ENCODE measurements at places on chromosomes 7 and 10.

DNA sequence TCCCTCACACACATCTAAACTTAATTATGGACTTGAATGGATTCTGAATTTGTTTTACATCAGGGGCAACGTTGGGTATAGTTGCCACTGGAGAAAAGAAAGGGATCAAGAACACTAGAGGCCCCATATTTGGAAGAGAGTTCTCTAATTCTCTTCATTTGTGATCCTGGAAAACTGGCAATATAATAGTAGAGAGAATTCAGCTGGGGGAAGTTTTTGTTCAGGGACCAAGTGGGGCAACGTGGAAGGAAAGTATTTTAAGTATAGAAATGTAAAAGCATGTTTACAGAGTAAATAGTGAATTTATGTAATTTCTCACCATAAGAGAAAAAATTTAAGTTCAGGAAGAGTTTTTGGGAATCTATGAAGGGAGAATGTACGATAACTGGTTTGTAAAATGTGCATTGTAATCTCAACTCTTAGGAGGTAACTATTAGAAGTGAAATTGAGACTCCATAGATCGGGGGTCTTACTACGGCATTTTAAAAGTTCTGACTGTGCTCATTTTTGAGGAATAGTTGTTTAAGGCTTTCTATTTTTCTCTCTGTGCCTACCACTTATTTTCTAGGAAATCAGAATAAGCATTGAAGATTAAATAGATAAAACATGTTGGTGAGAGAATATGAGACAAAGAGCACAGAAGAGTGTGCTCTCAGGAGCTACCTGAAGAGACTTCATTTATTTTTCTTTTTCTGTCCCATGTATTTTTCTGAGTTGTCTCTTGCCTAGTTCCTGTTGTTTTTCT lies 3.4 kb downstream of the SDHAF3 start:
- no peak for DNase-seq

DNA sequence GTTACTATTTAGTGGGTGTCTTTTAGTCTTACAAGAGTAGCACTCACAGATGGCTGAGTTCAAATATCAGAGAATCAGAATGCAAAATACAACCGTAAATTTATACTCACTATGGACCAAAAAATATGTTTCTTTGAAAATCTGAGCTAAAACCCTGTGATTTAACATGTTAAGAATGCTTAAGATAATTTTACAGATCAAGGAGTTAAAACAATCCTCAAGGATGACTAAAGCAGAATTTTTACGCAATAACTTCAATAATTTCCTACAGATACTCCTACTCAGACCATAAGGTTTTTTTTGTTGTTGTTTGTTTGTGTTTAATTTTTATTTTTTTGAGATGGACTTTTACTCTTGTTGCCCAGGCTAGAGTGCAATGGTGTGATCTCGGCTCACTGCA lies 47.9 kb upstream of the CCDC6 start:
- no peak for DNase-seq

GRCh38 chr10:36114913-36115312 lies 472.8 kb upstream of the FZD8 start:
- no peak for DNase-seq

GRCh38 chr10:123781324-123781900 lies 110.2 kb downstream of the CPXM2 start:
- no peak for DNase-seq

DNA sequence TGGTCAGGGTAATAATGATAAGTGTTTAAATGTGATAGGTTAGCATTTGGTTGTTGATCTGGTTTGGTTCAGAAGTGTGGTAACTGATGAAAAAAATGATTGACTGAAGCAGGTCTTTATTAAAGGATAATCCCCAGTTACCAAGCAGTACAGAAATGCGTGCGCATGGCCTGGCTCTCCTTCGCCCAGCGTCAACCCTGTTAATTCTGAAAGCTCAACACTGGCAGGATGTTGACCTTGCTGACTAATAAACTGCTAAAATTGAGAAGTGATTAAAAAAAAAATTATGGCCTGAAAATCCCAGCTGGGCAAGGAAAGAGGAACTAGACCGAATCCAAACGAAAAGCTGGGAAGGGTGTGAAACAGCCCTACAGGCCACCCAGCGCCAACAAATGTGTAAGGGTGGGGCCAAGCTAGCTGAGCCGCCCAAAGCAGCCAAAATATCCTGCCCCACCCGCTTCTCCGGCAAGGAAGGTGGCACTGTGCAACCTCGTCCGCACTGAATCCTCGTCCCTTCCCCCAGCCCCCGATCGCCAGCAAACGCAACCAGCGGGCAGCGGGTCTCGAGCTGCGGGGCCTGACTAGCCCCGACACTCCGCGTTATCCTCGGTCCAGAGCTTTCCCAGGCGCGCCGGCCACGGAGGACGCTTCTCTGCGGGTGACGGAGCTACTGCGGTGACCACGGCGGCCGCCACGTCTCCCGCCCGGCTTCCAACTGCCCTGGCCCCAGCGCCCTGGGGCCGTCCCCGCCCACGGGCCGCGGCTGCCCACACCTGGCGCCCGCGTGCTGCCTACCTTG lies 561 bp downstream of the SHTN1 start:
- DNase-seq, result peak; percentile 44

GRCh38 chr7:33702514-33703054 lies 202.8 kb upstream of the BMPER start:
- no peak for DNase-seq

DNA sequence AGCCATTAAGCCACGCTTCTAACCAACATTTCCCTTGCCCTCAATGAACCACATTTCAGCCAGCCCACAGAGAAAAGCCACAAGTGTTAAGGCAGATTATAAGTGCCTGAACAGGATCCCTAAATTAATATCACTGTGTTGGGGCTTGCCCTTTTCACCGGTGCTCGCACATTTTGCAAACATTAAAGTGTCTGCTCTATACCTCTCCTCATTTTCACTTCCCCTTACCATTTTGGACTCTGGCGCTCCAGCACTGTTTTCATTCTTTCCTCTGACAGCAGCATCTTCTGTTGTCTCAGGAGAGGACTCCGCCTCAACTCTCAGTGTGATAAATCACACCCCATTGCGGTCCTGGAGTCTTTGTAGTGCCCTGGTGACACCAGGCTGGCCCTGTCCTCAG lies 274.2 kb downstream of the BAMBI start:
- DNase-seq, result no peak

GRCh38 chr10:130737186-130737585 lies 574.3 kb downstream of the TCERG1L start:
- DNase-seq, result no peak

Measured in lung microvascular endothelial cell (primary cell).